ENCODE measurements at places on chromosomes 16 and 17.

DNA sequence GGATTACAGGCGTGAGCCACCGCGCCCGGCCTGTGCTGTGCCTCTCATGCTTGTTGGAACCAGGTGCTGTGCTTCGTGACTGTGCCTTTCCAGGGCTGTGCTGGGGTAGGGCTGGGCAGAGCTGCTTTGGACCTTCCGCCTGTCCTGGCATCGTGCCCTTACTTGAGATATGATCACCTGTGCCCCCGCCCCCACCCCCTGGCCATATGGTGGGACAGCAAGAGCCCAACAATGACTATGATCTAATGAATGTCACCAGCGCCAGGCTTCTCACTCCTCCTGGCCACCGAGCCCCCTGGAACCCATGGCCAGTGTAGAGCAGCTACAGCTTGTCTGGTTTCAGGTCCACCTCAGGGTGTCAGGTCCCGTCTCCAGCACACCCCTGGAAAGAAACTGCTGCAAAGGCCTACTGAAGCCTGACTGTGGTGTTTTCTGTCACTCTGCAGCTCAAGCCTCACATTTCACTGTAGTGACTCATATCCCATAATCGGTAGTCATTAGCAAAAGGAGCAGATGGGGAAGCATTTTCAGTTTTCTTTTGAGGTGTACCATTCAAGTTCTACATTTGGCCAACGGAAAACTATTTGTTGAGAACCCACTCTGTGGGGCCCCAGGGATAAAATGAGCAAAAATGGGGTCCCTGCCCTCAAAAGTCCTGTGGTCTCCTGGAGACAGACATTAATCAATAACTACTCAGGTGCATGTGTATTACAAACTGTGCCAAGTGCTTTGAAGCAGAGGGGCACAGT is 22.1 kb downstream of the FCSK start:
- DNase-seq: no peak

GRCh38 chr16:56247808-56248207 is 56.5 kb downstream of the GNAO1 start:
- no peak for DNase-seq

GRCh38 chr16:83681381-83681956 is 126.3 kb upstream of the HSBP1 start:
- DNase-seq: no peak

GRCh38 chr16:68356249-68356918 is 45.6 kb downstream of the PRMT7 start:
- no peak for DNase-seq

All from T47D (cell line).